ENCODE measurements at places on chromosomes 11 and 22.
A peak's percentile ranks its signal among the peaks of the same experiment; 100 is the strongest.

DNA sequence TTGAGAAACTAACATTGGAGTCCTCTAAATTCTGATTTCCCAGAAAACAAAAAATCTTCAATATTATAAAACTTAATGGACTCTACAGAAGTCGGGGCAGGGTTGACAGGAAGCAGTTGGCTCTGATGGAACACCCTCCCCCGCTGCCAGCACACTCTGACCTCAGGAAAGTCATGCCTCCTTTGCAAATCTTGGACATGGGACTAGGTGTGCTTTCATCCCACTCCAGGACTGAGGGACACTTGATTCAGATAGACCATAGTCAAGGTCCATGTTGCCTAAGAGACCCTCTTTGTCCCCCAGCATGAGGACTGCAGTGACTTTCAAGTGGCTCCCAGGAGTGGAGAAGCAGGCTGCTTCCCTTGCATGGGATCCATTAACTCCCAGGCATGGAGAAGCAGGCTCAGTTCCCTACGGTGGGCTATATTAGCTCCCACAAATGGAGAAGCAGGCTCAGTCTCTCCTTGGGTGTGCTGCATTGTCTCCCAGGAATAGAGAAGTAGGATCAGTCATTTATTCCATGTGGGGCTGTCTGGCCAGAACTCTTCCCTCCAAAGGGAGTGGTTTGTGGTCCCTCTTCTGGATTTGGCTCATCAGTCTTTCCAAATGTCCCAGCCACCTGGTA, 38.3 kb downstream of the C22orf31 start:
- no peak for DNase-seq

DNA sequence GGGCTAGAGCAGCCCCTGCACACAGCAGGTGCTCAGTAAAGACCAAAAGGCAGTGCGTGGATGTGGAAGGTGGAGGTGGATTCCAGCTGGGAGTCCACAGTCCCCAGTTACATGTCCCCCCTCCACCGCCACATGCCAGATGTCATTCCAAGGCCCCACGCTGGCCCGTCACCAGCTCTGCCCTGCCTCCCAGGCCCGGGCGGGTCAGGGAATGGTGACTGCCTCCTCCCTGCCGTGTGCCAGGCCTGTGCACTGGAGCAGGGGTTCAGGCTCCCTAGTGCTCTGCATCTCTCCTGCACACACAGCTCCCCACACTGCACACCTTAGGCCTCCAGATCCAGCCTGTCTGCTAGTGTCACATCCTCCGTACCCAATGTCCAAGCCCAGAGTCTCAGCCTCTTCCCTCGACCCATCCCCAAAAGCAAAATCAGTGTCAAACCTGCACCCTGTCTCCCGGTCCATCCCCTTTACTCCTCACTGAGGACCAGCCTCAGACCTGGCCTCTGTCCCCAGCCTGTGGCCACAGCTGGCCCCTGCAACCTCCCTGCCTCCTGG, 40.2 kb upstream of the PRODH start:
- DNase-seq = no peak

DNA sequence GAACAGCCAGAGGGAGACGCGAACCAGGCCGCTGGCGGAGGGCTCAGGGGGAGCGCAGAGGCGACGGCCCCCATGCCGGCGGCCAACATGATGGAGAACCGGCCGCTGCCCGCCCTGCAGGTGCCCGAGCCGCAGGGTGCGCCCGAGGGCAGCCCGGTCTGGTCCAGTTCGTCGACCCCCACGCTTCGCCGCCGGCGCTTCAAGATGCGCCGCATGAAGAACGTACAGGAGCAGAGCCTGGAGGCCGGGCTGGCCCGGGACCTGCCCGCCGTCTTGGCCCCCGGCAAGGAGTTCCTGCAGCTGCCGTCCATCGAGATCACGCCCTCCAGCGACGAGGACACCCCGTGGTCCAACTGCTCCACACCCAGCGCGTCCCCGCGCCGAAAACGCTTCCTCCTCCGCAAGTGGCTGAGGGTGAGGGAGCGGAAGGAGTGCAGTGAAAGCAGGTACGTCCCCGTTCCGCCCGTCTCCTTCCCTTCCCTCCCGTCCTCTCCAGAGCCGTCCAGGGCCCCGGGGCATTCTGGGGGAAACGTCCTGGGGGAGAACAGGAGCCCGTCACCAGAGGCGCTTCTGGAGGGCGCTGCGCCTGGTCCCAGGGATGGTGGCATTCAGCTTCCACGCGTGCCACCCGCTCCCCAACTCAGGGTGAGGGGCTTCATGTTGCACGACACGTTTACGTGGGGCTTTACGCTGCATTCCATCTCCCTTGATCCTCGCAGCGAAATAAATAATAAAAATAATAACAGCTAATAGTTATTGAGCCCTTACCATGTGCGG, 840 bp downstream of the GRAMD1B start:
- DNase-seq = peak; percentile 40

DNA sequence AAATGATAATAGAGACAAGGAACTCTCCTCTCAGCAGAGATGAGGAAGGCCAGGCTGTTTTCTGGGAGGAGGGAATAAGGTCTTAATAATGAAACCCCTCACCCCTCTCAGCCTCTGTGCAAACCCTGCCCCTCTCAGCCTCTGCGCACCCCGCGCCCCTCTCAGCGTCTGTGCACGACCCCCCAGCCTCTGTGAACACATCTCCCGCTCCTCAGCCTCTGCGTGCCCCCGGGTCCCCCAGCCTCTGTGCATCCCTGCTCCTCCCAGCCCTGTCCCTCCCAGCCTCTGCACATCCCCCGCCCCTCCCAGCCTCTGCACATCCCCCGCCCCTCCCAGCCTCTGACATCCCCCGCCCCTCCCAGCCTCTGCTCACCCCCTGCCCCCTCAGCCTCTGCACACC, 837.8 kb downstream of the TBC1D22A start:
- DNase-seq = no peak

- DNase-seq = no peak
These were observed 74.6 kb downstream of the PIWIL3 start for GRCh38 chr22:24699876-24700275.

DNA sequence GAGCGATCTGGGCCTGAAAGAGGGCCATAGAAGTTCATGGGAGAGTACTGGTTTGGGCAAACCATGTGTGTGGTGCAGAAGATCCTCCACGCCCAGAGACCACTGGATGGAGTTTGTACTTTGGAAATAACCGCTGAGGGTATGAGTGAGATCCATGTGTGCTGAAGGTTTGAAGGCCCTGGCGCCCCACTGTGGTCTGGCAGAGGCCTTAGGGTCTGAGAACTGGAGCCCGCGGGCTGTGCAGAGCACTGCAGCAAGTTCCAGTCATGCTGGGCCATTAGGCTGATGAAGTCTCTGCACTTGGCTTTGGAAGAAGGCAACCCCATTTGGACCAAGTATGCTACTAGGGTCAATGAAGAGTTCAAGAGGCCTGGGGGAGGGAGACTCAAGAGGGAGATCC, 186.4 kb downstream of the BUD13 start:
- no peak for DNase-seq

DNA sequence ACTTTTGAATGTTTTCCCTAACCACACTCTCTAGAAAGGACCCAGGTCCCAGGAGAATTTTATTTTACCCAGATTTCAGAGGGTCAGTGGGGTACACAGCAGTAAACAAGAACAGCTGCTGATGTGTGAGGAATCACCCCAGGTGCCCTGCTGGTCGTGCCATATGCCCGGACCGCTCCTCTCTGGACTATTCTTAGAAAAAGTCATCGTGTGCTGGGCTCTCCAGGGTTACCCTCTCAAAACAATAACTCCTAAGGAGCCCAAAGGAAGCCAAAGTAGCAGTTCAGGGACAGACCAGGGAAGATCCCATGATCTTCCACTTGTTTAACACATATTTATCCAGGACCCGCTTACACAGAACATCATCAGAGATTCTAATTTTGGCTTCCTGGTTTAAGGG, 29.7 kb downstream of the LRP4 start:
- DNase-seq = no peak

GRCh38 chr11:31001427-31001826, 368.1 kb downstream of the DCDC1 start:
- no peak for DNase-seq

DNA sequence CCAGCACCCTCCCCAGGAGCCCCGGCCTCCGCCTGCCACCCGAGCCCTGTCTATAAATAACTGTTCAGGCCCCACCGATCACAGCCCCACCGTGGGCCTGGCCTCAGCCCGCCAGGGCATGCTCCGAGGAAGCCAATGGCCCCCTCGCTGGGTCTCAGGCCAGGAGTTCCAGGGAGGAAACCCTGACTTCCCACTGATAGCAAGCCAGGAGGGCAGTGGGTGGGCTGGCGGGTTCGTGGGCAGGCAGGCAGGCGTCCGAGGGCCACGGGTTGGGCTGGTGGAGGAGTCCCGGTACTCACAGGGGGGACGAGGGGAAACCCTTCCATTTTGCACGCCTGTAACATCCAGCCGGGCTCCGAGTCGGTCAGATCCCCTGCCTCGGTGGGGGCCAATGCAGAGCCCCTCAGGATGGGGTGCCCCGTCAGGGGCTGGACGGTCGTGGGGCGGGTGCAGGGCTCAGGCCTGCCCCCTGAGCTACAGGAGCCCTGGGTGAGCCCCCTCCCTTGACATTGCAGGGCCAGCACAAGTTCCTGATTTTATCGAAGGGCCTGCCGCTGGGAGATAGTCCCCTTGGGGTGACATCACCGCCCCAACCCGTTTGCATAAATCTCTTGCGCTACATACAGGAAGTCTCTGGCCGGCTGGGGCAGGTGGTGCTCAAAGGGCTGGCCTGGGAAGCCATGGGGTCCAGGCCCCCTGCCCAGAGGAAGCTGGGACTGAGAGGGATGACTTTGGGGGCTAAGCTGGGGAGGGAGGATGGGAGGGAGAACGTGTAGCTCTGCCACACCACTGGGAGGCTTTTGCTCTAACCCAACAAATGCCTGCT, at the start of gene SPI1:
Gene SPI1 (minus strand): TSS at position 538 of the 826 bp plus-strand sequence. CDS start 194 bp downstream, at position 344.
- no peak for DNase-seq

DNA sequence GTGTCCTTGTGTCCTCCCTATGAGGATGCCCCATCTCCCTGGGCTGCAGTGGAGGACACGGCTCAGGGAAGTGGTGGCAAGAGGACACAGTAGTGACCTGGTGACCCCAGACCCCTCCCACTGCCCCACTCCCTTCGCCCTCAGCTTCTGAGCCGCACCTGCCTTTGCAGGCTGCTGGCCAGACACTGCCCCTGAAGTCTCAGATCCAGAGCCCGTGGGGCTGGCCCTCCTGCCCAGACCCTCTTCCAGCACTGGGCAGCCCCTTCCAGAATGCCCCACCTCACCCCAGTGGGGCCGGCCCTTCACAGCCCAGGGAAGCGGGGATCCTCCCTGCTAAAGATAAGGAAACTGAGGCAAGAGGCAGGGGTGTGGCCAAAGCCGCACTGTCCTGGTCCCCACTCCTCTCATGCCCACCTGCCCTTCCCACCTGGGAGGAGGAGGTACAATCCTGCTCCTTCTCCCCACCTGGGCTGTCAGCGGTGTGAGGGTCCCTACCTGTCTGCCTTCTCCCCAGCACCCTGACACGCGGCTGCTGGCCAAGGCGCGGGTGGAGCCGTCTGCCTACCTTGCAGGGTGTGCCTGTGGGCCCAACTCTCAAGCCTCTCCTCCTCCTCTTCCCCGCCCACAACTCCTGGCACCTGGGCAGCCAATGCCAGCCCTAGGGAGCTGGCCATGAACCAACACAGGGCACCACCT, 17.3 kb downstream of the TRPM5 start:
- no peak for DNase-seq

- DNase-seq = no peak
These were observed 6.3 kb upstream of the SWAP70 start for GRCh38 chr11:9657531-9657930.

GRCh38 chr11:128785141-128785540, 82.0 kb downstream of the KCNJ1 start:
- no peak for DNase-seq

Data from NCI-H460 (cell line).